ENCODE measurements at places on chromosomes 1 and 21.

DNA sequence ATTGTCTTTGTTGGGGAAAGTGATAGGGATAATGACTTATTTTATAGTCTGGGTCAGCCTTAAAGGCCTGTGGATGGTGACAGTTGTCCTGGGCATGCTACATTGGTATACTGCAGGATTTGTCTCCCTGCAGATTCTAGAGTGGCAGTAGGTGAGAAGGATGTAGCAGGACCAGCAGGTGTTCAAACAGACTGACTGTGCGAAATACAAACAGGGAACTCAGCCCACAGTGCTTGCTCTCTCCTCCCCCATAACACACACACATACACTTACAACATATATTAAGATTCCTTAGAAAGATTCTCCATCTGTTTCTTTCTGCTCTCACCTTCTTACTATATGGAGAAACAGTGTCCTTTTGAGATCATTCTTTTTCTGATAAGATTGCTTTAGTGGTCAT, 6.9 kb downstream of the PDE4B start:
- DNase-seq = no peak

GRCh38 chr21:19049567-19049966, 646.0 kb upstream of the TMPRSS15 start:
- DNase-seq = no peak

DNA sequence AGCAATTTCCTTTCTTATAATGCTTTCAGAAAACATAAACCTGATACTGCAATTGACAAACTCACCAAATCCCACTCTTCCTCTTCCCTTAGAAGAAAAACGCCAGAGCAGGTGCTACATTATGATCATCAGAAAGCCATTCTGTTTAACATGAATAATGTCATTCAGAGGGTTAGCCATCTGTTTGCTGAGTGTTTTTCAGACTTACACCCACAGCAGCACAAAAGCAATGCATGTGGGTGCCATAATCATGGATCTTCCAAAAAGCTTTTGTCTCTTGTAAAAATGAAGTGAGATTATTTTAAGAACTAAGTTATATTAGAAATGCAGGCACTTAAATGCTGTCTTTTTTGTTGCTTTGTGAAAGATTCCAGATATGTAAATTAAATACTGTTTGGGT, 204.6 kb upstream of the TMPRSS15 start:
- DNase-seq = no peak

- no peak for DNase-seq
These were observed 542.6 kb downstream of the ADGRL2 start for GRCh38 chr1:82343381-82343780.

DNA sequence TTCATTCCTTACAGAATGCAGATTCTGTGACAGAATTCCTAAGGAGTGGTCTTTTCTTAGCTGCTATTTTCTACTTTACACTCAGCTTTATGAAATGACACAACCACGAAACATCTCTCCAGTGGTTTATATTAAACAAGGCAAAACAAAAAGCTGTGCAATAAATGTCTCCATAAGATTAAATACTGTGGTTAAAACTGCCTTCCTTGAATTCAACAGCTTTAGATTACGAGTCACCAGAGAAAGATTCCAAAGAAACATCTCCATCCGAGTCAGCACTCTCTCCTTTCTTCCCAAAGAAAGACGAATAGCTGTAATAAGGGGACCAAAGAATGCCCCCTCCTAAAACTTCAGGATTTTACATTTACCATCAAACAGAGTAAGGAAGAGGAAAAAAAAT, 4.6 kb upstream of the C1orf87 start:
- no peak for DNase-seq

DNA sequence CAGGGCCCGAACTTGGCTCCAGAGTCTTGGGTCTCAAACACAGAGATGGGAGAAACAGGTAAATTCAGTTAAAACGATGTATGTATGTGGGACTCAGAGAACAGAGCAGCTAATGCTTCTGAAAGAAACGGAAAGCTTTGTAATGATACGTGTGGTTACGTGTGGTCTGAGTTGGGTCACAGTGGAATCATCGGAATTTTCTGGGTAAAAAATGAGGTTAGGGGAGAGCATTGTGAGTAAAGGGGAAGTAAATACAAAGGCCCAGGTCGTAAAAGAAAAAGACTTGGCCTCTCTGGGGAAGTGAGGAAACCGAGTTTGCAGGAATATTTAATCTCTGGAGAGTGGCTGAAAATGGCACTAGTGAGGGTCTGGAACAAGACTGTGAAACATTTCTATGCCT, 8.3 kb downstream of the NHLH2 start:
- DNase-seq = peak; percentile 63

DNA sequence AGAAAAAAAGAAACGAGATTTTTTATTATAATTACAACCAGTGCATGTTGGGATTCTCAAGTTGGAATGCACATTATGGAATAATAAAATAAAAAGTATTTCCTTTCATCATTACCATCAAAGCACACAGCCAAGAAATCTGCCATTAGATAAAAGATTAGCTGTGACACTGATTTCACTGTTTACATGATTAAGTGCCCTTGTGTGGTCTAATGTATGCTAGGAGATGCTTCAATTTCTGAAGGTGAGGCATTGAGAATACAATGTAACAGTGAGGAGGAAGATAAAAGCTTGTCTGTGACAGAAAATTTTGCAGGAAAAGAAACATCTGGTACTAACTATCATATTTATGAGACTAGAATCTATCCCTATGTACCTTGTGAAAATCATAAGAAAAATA, 409.7 kb upstream of the PRMT6 start:
- DNase-seq = no peak

DNA sequence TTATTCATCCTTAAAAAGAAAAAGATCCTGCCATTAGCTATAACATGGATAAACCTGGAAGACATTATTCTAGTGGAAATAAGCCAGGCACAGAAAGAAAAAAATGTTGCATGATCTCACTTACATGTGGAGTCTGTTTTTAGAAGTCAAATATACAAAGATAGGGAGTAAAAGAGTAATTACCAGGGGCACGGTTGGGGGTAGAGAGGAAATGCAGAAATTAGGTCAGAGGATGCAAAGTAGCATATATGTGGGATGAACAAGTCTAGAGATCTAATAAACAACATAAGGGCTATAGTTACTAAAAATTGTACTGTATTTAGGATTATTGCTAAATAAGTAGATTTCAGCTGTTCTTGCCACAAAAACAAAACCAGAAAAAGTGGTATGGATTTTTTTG, 61.4 kb upstream of the CD53 start:
- DNase-seq = no peak

DNA sequence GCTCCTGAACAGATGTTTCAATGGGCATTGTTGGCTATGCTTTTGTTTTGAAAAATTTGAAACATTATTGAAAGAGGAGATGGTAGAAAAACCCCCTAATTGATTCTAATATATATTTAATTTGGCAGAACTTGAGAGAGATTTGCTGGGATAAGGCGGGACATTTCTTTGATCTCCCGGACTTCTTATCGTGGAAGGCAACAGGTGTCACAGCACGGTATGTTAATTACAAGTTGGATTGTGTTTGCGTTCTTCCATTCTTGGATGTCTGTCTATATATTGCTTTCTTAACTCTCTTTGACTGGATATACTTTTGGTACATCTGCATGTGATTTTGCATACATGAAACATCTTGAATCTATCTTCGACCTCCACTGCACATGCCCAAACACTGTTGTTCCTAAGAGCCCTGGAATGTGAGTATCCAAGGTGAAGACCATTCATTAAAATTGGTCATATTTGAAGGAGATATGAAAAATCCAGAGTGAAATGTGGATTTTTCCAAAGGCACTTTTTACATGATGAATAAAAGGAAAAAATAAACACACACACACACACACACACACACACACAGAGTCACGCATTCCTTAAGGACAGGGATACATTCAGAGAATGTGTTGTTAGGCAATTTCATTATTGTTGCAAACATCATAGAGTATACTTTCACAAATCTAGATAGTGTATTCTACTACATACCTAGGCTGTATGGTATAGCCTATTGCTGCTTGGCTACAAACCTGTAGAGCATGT, 81.9 kb downstream of the FGGY start:
- DNase-seq = no peak

DNA sequence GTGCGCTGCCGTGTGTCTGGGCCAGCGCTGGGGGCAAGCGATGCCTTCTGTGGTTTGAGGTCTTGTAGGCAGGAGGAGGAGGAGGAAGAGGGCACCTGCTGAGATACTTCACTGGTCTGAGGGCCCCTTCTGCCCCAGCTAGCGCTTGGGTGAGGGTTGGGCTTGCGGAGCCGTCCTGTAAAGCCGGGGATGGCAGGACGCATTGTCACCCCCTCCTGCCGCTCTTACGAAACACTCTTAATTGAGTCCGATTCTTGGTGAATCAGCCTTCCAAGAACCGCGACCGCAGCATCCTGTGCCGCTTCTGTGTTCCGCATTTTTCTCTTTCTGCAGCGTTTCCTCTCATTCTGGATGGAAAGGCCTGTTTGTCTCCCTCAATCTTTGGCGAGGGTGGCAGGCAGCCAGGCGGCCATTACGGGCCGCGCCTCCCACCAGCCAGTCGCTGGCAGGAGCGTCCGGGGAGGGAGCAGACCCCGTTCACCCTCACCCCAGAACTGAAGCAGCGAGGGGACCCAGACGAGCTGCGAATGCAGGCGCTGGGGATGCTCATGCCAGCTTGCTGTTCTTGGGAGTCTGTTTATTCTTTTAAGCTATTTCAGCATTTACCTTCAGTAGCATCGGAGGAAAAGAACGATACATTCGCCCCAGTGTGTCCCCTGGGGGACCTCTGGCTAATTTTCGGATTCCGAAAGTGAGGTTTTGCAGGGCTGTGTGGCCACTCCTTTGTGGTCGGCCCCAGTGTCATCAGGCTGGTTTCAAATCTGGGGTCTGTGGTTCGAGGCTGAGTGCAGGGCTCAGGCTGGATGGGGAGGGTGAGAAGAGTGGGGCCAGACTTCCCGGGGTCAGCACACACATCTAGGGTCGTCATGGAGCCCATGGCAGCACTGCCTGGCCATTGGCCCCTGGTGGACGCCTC, 62.7 kb downstream of the SKI start:
- peak; percentile 96 for DNase-seq

Measured in CD14-positive monocyte (primary cell).